ENCODE measurements at places on chromosomes 16 and 17.

GRCh38 chr17:64115822-64116534, 14.0 kb downstream of the ERN1 start:
- no peak for DNase-seq

GRCh38 chr16:30950516-30951065, 1.7 kb downstream of the ORAI3 start:
- no peak for DNase-seq

DNA sequence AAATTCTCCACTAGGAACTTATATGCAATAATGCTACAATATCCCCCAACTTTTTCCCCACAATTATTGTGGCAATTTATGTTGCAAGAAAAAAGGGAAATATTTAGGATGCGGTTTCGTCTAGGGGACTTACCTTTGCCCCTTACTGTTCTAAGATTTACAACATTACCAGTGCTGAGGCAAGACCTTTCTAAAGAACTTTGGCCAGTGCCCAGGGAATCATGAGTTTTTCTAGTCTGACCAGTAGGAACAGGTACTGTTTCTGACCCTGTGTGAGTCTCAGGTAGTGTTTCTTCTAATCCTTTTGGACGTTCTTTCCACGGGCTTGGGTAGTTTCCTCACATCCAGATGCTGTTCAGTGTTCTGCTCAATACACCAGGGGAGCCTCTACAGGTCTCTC, 373.7 kb downstream of the HAPSTR1 start:
- DNase-seq = peak; percentile 12

DNA sequence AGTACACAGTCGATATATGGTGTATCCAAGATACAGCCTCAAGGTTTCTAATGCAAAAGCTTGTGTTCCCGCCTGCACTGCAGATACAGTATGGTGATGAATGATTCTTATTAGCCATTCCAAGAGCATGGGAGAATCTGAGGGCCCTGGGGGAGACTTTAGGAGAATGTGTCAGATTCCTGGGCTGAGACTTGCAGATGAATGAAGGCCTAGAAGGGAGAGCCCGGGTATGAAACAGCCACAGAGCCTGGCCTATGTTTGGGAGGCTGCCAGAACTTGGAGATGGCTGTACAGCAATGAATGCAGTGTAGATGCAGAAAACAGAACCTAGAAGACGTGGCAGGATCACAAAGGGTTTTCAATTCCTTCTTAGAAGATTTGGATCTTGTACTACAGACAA, 510.7 kb downstream of the HAPSTR1 start:
- DNase-seq = no peak

GRCh38 chr17:72064606-72065193, 56.1 kb upstream of the SOX9 start:
- no peak for DNase-seq

DNA sequence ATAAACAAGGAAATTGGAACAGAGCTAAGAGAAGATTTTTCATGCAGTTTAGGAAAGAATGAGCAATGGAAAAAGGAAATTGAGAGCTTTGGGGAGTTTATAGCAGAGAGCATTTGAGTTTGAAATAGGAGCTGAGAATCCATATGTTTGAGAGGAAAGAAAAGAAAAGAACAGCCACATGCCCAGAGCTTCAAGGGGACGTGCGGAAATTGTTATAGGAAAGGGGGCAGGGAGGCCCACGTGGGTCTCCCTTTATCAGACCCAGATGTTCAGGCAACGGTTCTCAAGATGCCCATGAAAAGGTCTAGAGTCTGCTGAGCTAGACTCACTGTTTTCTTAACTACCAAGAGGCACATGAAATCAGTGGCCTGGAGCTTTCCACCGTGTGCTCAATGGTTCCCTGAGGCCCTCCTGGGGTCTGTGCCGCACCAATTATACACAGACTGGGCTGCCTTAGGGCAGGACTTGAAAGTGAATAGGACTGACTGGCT, 31.2 kb downstream of the CHD9 start:
- DNase-seq = no peak

- DNase-seq = no peak
These were observed 185.3 kb downstream of the CCDC182 start for GRCh38 chr17:57559634-57560318.

DNA sequence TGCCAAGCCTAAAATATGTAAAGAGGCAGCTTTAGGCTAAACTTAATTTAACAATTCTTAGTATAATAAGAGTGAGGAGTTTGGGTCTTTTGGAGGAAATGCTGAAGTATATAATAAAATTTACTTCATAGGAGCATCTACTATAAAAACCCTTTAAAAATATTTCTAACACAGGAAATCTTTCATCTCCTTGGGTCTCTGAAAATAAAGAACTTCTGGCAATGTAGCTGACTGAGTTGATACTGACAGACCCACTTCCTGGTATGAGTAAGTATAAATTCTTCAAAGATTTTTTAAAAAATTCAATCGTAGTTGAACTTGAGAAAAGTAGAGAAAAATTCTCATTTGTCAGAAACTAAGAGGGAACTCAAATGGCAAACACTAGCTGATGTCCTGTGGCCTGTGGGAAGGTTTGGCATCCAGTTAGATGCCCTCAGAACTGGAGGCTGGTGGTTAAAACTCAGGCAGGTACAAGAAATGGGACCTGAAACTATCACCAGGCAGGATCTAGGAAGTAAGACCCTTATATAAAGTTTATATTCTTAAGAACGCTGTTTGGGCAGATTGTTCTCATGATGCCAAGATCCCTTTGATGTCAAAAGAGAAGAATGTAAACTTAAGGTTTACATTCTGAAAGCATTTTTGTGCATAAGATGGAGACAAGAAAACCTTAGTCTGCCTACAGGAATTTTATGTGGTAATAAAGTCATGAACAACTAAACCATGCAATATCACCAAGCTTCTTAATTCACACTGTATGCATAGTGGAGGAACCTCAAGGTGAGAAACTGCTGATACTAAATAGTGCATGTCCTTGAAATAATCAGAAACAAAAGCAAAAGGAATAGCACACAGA, 6.2 kb downstream of the KRTAP4-6 start:
- no peak for DNase-seq

- DNase-seq = no peak
These were observed 18.9 kb upstream of the MAP3K14 start for GRCh38 chr17:45335721-45336120.

DNA sequence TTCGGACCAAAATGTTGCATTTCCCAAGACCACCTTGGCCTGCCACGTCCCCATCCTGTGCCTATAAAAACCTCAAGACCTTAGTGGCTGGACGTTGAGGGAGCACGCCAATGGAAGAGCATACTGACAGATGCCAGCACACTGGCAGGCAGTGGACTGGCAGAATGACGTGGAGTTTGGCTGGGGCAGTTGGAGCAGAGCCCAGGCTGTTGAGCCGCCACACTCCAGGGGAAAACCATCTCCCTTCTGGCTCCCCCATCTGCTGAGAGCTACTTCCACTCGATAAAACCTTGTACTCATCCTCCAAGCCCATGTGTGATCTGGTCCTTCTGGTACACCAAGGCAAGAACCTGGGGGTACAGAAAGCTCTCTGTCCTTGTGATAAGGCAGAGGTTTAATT, 494.1 kb downstream of the CDH11 start:
- no peak for DNase-seq

DNA sequence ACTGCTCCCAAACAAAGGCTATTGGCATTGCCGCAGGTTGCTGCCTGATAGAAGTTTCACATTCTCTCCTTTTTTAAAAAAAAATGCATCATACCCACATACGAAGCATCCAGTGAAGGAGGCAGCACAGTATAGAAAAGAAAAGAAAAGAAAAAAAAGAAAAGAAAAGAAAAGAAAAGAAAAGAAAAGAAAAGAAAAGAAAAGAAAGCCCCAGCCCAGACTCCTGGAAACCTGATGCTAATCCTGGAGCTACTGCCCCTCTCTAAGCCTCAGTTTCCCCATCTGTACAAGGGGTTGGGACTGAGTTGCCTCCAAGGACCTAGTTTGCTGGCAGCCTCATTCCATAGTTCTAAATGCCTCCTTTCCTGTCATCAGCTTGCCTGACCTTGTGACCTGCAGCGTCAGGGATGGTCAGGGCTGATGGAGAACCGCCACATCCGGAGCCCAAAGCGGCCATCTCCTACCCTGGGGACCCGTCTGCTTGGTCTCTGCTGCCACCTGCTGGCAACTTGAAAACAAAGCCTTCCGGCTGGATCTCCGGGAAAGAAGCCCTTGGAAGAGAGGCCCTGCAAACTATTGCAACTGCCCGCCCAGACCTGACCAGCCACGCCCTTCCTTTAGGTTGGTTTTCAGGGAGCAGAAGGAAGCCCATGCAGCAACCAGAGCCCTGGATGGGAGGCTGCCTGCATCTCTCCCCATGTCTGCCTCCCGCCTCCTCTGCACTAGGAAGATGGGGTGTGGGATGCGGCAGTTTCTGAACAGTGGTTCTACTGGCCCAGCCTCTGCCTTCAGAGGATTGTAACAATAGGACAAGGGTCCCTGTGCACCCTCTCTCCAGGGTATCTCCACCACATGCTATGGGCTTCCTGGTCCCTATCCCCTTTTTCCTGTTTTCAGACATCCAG, 13.0 kb downstream of the AIPL1 start:
- peak; percentile 61 for DNase-seq

DNA sequence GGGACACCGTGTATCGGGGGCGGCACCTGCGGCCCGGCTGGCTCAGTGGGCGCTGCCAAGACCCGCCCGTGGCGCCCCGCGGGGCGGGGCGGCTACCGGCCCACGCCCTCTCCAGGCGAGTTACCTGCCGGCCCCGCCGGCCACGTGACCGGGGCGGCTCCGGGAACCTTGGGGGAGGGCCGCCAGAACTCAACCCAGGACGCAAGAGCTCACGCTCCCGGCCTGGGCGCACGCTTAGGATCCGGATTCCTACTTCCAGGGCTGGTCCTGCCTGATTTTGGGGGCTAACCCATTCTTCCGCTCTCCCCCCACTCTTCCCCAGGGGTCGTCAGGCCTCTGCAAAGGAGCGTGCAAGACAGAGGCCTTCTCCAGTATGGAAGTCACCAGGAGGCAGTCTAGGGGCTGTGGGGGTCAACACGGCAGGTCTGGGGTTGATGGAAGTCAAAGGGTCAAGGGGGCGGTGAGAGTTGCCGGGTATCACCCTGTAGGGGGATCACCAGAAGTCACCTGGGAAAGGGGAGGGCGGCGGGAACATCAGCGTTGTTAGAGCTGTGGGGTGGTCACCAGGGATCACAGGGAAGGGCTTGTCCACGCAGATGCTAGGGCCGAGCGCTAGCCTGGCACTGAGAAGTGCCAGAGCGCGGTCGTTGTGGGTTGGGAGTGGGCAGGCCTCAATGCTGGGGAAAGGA, 354 bp upstream of the ESRP2 start:
- peak; percentile 94 for DNase-seq

DNA sequence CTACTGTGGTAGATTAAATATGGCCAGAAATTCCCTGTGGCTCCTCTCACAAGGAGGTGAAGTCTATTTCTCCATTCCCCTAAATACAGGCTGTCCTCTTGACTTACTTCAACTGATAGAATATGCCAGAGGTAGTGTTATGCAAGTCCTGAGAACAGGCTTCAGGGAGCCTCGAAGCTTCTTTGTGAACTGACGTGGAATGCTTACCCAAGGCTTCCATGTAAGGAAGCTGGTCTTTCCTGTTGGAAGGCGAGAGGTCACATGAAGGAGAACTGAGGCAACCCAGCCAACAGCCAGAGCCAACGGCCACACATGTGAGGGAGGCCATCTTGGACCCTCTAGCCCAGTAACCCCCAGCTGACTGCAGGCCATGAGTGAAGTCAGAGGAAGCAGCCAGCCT, 267.9 kb downstream of the MRTFB start:
- no peak for DNase-seq

- peak; percentile 69 for DNase-seq
These were observed 41.7 kb downstream of the SRL start for GRCh38 chr16:4200000-4200780.

DNA sequence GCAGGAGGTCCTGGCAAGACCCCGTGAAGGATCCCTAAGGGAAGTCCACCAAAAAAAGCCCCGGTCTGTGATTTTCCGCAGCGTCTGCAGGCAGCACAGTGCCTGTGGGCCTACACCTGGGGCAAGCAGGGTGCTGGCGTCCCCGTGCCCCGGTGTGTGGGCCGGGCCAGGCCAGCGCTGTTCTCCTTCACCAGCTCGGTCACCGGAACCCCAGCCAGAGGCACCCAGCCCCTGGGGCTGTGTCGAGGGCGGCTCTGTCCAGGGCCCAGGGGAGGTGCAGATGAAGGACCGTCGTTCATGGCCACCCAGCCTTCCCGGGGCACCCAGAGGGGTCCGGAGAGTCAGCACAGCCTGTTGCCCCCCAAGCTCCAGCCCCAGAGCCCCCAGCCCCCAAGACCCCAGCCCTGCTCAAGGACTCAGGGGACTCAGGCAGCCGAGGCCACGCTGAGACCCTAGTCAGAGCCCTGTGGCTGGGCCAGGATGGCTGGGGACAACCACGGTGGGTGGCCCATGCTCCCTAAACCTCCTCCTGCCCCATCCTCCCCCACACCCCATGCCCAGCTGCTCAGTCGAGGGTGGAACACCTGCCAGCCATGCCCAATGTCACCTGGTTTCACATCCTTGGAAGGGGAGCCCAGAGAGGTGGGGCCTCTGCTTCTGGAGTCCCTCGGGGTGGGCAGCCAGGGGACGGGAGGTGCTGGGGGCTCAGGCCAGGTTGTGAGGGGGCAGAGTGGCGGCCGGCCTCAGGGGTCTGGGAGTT, 5.7 kb upstream of the C1QTNF8 start:
- no peak for DNase-seq

- DNase-seq = no peak
These were observed 54.9 kb downstream of the SIAH1 start for GRCh38 chr16:48330189-48330840.

- no peak for DNase-seq
These were observed 25.3 kb downstream of the IST1 start for GRCh38 chr16:71920658-71921057.

DNA sequence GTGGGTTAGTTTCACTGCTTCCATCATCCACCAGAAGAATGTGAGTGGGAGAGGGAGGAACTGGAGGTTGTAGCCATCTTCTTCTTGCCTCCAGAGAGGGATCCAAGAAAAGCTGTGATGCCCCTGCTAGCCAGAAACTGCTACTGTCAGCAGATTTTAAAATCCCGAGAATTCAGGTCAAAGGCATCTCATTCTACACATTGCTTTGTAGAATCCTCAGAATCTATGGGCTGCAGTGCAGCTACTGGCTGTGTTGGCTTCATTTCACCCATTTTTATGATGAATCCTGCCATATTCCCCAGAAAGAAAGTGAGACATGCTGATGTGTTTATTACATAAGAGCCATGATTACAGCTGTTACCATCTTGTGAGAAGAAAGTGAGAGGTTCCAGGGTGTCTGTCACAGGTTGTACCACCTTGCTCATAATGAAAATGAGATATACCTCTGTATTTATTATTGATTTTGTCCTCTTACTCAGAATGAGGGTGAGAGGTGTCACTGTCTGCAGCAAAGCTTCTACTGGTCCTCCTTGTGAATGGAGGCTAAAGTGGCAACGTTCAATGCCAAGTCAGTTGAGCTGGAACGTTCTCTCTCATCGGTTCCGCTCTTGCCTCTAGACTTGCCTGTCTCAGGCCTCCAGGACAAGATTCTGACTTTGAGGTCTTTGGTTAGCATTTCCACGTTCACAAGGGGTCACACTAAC, 50.1 kb upstream of the MYH10 start:
- DNase-seq = no peak
